ENCODE measurements at places on chromosomes 16 and 17.

GRCh38 chr16:1311212-1311737 is 1.8 kb downstream of the UBE2I start:
- DNase-seq, result no peak

- DNase-seq, result no peak
Measured at GRCh38 chr16:87412996-87413421, 20.9 kb downstream of the MAP1LC3B start.

GRCh38 chr17:73226556-73227172 is 33.8 kb downstream of the COG1 start:
- DNase-seq, result no peak

DNA sequence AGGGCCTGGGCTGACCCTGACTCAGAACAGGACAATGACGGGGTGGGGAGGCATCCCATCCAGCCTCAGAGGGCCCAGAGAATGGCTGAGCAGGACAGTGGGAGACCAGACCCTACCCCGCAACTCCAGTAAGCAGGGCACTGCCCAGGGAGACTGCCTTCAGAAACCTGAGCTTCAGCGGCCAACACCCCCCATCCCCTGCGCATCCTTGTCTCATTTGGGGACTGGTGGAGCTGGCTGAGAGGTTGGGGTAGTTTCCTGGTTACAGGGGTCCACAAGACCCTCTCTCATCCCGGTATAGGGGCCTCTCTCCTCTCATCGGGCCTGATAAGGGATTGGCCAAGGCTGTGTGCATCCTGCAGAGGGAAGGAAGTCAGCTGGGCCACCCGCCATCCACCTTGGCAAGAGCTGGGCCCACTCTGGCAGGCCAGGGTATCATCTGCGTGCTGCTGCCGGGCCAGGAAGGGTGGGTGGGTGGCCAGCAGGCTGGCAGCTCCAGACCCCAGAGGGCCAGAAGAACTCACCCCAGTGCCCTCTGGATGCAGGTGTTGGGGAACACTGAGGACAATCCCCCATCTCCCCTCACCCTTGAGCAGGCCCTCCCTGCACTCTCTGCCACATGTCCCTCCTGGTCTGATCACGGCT is 229.1 kb downstream of the KATNIP start:
- DNase-seq, result no peak

Measured in activated CD4-positive, alpha-beta T cell treated with anti-CD3 and anti-CD28 coated beads for 36 hours (primary cell).